ENCODE measurements at places on chromosomes 6 and 20.

DNA sequence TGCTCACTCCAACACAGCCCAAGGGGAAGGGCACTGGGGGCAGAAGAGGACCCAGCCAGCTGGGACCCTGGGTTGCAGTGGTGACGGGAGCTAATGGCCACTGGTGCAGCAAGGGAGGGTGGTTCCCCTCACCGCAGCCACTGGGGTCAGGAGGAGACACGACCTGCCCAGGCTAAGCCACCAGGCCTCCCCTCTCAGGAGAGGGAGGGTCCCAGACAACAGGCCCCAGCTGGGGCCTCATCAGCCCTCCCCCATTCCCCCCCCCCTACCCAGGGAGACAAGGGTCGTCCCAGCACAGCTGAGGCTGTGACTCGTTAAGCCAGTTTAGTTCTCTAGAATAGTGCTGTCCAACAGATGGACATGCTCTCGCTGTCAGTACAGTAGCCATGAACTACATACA is 17.3 kb upstream of the MATN4 start:
- no peak for DNase-seq

DNA sequence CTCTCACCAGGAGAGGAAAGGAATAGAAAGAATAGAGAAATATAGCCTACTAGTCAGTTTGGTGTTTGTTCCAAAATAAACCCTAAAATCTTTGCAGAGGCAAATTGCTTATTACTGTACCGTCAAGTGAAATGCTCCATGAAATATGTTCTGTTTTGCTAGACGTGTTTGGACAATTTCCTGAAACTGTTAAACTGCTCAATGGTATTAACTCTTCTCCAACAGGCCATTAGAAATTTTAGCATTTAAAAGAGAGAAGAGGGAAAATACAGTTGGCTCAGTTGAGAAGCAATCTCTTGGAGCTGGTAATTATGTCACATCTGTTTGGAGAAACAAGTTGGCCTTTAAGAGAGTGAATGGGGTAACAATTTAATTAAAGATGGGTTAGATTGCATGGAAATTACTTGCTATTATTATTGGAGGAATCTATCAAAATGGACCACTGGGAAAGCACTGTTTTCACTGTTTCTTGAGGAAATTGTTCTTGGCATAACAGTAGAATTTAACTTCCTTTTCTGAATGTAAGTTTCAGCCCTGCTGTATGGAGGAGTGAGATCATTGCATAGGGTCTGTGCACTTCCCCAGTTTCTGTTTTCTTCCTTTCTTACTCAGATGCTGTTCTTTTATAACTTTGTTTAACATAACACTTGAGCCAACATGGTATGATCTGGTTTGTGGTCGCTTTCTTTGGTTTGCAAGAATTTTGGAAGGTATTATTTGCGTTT is 373.6 kb downstream of the PLCB1 start:
- DNase-seq, result no peak

DNA sequence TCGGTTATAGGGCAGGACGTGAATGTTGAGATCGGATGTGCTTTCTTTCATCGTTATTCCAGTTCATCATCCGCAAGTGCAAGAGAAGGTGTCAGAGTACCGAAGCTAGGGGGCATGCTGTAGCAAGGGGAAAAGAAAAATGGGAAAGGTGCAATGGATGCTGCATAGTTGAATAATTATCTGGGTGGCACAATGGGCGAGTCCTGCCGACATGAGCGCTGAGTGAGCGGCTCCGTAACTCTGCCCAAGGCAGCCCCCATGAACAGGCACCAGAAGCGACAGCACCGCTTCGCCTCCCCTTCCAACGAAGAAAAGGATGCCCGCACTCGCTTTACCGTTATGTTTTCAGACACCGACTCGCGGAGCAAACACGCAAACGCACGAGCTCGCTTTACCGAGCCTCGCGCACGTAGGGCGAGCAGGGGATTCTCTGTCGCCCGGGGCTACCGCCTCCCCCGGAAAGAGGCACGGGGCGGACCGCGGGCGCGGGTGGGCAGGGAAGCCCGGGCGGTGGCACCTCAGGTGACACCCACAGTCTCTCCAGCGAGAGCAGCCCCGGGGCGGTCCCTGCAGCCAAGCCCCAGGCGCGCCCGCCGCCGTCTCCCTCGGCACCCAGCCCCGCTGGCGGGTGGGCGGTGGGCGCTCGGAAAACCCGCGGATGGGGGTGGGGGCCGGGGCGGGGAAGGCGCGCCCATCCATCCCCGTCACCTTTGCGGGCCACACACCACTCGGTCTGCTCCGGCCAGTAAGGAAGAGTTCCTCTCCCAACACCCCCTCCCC is 654 bp downstream of the WASF1 start:
- DNase-seq, result peak; percentile 34

- DNase-seq, result no peak
These were observed 13.5 kb downstream of the IL22RA2 start for GRCh38 chr6:137159912-137160311.

DNA sequence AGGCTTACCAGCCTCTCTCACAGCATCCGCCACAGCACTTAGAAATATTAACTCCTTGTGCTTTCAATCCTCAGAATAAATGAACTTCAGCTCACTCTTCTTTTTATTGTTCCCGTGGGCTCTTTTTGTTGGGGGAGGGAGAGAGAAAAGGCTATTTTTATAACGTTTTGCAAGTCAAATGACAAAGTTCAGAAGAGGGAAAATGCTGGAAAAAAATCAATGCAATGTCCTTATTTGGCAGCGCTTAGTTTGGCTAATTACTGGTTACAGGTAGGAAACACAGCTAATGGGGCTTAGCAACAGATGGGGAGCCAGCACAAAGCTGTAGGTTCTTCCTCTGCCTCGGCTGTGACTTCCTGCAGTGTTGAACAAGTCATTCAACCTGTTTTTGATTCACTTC is 1067.0 kb upstream of the MAP3K7 start:
- DNase-seq, result no peak

- no peak for DNase-seq
These were observed 149.9 kb upstream of the UST start for GRCh38 chr6:148596891-148597455.

- no peak for DNase-seq
These were observed 49.2 kb downstream of the TBC1D32 start for GRCh38 chr6:121285041-121285440.

DNA sequence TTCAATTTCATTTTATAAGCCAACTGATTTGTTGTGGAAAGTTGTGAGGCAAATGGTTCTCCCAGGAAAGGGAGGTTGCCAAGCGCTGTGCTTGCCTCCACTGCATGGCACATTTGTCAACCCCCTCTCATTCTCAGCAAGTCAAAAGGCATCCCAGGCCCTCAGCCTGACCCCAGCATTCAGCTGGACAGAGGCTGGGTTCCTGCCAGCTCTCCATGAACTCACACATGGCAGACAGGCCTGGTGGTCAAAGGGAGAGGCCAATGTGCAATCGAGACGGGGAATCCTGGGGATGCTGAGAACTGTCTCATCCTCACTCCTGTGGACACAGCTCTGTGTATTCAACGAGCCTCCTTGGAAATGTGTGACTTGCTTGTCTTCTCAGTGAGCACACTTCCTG is 106.0 kb upstream of the CDH4 start:
- no peak for DNase-seq

- peak; percentile 45 for DNase-seq
These were observed 5.1 kb downstream of the C6orf132 start for GRCh38 chr6:42137194-42137753.

DNA sequence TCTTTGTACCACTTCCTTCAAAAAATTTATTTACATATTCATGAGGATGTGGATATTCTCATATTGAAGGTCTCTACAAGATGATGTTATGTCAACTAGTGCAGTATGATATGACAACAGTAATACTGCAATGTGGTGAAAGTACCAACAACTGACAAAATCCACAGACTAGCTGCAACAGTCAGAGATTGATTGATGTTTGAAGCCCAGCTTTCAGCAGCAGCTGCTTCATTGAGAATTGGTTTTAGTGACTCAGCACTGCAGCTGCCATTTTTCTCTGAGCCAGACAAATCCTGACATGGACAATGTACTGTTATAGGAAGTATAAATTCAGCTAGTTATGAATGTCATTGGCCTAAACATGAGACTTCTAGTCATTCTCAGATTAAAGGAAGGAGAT is 53.8 kb downstream of the PKIB start:
- no peak for DNase-seq

GRCh38 chr6:3422435-3423070 is 34.3 kb downstream of the SLC22A23 start:
- no peak for DNase-seq

- no peak for DNase-seq
These were observed 508.8 kb upstream of the PTCHD4 start for GRCh38 chr6:48619771-48620170.

DNA sequence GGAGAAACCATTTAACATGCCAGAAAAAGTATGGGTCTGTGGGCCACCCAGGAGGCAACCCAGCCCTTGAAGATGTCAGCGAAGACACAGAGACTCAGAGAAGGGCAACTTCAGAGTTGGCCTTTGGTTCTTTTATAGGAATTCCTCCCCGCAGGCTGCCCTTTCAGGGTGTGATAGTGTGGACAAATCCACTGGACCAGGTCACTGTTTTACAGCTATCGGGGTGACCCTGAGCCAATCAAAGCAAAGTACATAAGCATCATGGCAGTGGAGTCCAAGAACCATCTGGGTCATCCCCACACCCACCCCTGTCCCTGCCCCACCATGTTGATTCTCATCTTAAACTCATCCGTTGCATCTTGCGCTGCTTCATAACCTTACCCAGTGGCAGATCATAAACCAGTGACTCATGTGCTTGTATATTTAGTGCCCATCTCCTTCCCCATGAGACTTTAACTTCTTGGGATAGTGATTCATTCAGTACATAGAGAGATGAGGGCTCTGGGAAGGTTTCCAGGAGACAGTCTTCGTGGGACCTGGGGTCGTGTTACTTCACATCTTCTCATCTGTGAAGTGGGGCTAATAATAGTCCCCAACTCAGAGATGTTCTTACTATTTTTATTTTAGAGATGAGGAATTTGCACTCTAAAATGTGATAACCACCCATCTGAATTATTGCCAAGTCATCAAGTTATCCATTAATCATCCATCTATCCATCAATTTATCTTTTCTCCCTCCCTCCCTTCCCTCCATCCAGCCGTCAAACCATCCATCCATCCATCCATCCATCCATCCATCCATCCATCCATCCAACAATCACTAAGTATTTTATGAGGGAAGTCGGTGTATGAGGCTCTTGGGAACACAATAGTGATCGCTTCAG is 51.0 kb downstream of the EDN3 start:
- DNase-seq, result peak; percentile 79

- DNase-seq, result no peak
These were observed 259.3 kb downstream of the ERMARD start for GRCh38 chr6:170010665-170011203.

DNA sequence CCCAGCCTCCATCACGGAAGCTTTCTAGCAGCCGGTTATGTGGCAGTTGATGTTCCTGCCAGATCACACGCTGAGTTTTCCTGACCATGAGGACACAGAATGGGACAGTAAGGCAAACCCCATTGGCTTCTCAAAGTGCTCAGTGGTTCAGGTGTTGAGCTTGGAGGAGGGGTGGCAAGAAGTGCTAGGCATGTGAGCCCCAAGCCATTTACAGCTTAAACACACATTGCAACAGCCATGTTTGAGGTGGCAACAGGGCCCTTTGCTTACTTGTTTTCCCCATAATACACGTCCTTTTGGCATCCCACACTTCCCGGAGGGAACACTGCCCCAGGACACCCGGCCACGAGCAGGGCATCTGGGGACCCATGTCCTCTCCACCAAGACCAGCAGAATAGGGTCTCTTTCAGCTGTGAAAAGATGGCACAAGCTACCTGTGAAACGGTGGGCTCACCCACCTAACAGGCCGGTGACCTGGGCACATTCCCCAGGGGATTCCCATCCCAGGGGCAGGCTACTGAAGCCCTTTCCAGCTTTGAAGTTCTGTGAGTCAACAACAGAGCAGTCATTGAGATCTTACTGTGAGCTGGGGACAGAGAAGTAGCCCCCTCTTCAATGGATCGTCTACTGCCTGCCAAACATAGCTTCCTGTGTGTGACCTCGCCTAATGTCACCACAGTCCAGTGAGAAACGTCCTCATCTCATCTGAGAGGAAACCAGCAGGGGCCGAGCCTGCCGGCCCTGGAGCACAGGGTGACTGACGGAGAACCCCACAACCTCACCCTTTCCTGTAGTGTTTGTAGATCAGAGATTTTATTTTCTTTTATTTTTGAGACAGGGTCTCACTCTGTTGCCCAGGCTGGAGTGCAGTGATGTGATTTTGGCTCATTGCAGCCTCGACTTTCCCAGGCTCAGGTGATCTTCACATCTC is 4.0 kb upstream of the TLDC2 start:
- DNase-seq, result no peak

GRCh38 chr6:140773276-140773675 is 1359.4 kb upstream of the GJE1 start:
- no peak for DNase-seq

- DNase-seq, result no peak
These were observed 208.8 kb downstream of the DLL1 start for GRCh38 chr6:170082067-170082466.

DNA sequence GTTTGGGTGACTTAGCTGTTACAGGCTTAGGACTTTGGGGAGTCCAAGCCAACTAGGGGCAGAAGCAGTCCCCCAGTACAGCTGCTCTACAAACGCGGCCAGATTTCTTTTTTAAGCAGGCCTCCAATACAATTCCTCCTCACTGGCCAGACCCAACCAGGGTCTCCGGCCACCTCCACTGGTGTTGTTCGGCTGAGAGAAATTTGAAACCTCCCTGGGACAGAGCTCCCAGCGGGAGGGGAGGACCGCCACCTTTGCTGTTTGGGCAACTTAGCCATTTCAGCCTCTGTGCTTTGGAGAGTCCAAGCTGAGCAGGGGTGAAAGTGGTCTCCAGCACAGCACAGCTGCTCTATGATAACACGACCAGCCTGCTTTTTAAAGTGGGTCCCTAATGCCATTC is 59.4 kb upstream of the KHDRBS2 start:
- no peak for DNase-seq

DNA sequence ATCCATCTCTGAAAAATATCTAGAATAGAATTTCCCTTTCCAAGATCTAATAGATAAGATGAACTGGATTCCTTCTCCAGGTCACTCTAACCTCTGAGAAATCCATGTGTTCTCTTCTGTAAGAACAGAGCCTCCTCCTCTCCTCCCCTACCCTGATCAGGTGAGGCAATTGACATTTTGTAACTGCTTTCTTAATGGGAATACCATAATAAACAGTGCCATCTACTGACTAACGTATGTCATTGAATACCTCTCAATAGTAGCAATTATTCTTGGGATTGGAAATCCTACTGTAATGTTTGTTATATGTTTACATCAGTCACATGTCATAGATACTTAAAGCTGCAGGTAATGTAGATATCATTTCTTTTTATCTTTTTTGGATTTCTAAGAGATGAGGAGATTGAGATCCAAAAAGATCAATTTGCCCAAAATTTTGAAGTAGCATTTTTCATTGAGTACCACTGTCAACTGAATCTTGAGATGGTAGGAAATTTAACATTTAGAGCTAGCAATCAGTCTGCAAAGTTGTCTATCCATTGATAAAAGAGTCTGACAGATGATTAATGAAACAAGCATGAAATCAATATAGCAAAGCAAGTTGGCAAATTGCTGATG is 365.8 kb upstream of the HSF2 start:
- DNase-seq, result peak; percentile 38

GRCh38 chr6:41049955-41050354 is 3.0 kb upstream of the APOBEC2 start:
- DNase-seq, result no peak

GRCh38 chr6:153215242-153215641 is 84.2 kb upstream of the RGS17 start:
- DNase-seq, result no peak

GRCh38 chr20:33830371-33830770 is 19.2 kb downstream of the CHMP4B start:
- no peak for DNase-seq

GRCh38 chr6:72925136-72925535 is 300.2 kb downstream of the KHDC1L start:
- DNase-seq, result no peak

All from urothelium cell line (cell line).